ENCODE measurements at places on chromosomes 7 and 10.
A peak's percentile ranks its signal among the peaks of the same experiment; 100 is the strongest.

DNA sequence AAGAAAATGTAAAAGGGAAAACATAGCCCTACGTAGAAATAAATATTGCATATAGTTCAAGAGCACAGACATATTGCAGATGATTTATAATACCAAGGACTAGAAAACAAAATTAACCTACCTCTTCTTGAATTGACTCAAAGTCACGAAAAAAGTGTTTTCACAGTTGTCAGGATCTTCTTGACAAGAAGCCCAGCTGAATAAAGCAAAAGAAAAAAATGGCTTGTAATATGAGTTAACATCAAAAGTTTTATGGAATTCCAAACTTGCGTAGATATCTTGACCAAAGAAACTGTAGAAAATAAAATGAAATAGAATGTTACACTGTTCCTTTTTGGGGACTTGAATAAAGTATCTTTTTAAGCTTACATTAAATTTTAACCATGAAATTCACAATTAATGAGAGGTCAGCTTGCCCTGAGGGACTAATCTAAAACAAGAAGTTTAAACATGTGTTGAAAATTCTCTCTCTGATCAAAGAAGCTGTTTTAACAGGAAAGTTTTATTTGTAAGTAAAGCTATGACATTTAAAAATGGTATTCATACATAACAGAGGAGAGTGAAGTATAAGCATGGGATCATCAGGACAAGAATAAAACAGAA is 133.1 kb upstream of the SEMA3C start:
- DNase-seq: no peak

DNA sequence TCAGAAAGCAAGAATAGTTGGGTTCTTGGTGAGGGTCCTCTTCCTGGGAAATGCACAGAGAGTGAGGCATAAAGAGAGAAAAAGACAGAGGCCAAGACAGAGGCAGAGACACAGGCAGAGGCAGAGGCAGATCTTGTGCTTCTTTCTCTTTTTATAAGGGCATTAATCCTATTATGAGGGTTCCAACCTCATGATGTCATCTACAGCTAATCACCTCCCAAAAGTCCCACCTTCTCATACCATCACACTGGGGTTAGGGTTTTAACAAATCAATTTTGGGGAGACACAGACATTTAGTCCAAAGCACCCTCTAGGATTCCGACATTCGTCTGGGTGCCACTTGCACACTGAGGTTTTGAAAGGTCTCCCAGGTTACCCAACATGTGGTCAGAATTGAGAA is 17.8 kb downstream of the KCNK18 start:
- DNase-seq: no peak

GRCh38 chr10:12749760-12750478 is 251.6 kb downstream of the CCDC3 start:
- DNase-seq: no peak

DNA sequence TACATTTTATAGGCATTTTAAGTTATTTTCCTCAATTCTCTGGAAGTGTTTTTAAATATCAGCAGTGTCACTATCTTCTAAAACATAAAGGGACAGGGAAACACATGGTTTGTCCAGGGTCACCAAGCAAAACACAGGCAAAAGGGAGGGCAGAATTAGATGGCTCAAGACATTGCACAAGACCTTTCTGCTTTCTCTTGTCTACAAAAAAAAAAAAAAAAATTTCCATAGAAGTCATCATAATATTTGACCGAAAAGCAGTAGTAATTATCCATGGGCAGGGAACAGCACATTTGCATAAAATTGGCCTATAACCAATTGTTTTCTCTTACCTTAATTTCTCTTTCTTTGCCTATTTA is 703.1 kb upstream of the FZD8 start:
- DNase-seq: no peak

GRCh38 chr10:44571701-44572100 is 186.8 kb upstream of the CXCL12 start:
- DNase-seq: no peak

- peak; percentile 20 for DNase-seq
Measured at GRCh38 chr7:154928136-154929005, 74.6 kb downstream of the PAXIP1 start.

- peak; percentile 46 for DNase-seq
Measured at GRCh38 chr7:120272261-120272660, 714 bp upstream of the KCND2 start.

GRCh38 chr10:20897146-20897825 is at the start of gene NEBL:
NEBL (minus strand) TSS chr10:20897311; CDS start chr10:20897205, 106 bp downstream.
- no peak for DNase-seq

DNA sequence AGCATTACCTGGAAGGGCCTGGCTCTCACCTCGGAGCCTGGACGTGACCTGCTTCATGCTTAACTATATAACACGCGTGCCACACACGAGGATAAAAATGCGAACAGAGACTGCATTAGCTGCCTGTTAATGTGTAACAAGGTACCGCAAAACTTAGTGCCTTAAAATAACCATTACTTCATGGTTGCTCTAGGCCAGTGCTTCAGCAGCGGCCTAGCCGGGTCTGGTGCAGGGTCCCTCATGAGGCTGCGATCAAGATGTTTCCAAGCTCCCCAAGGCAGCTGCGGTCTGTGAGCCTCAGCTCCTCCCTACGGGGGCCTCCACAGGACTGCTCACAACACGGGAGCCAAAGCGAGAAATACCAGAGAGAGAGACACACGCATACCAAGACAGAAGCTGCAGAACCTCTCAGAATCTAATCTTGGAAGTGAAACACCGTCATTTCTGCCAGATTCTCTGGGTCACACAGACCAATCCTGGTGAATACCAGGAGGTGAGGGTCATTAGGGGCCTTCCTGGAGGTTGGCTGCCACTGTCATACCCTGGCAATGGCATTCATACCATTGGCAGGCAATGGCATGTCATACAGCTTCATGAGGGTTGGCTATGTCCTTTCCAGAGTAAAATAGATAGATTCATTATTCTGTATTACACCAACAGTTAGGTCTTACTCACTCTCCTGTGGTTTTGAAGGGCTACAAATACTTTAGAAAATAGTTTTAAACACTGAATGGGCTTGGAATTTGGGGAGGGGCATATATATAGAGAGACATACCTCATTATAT is 94.5 kb downstream of the HIPK2 start:
- no peak for DNase-seq

DNA sequence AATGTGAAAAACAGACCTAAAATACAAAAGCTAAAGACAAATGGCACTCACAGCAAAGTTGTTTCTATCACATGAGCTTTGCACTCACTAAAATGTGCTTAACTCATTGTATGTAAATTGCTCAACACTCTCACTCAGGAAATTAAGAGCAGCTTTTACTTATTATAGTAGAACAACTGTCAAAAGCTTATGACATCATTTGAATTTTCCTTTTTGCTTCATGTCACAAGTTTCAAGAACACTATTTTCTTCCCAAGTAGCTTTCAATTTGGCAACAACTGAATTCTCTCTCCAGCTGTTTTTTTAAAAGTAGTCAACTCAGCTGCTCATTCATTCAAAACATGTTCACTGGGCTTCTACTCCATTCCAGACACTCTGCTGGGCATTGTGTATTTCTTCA is 46.9 kb downstream of the ATE1 start:
- no peak for DNase-seq

DNA sequence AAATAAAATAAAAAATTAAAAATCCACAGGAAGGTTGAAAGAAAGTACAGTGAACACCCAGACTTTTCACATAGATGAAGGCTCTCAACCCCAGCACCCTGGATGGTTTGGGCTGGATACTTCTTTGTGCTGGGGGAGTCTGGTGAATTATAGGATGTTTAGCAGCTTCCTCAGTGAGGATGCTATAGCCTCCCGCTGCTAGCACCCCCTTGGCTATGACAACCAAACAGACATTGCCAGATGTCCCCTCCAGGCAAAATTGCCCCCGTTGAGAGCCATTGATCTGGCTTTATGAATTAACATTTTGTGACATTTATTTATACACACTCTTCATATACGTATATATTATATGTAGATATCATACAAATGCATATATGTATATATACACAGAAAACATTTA is 21.6 kb downstream of the SMKR1 start:
- DNase-seq: no peak

- no peak for DNase-seq
Measured at GRCh38 chr7:4766666-4767519, 8.5 kb upstream of the AP5Z1 start.

DNA sequence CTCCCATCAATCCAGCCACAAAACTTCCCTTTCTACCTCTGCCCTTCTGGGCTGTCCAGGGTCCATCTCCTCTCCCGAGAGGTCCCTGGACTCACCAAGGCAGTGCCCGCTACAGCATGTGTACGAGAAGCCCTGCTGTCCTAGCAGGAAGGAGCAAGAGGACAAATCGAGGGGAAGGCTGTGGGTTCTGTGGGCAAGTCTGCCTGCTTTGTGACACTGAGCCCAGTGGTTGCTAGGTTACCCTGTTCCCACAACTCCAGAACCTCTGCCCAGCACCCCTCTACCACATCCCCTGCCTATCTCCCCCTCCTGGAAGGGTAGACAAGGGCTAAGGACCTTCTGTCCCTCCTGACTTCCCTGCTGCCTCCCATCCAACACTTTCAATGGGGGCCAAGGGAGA is at the start of gene TBATA:
TSS of gene TBATA (minus strand) at position 188 of the 400 bp plus-strand sequence. CDS start 1,998 bp downstream, outside the sequence.
- DNase-seq: no peak

- no peak for DNase-seq
Measured at GRCh38 chr7:141323826-141324225, 227.4 kb upstream of the AGK start.

GRCh38 chr7:133354546-133355324 is 101.9 kb downstream of the EXOC4 start:
- DNase-seq: no peak

- DNase-seq: no peak
Measured at GRCh38 chr10:132407243-132407746, 10.3 kb downstream of the PWWP2B start.

GRCh38 chr7:94216944-94217461 is 177.7 kb upstream of the COL1A2 start:
- no peak for DNase-seq

GRCh38 chr10:131177431-131178327 is 133.8 kb downstream of the TCERG1L start:
- DNase-seq: no peak

- DNase-seq: no peak
Measured at GRCh38 chr7:39733881-39734632, 110.7 kb downstream of the RALA start.

- no peak for DNase-seq
Measured at GRCh38 chr10:124699471-124700292, 44.5 kb downstream of the FAM53B start.

DNA sequence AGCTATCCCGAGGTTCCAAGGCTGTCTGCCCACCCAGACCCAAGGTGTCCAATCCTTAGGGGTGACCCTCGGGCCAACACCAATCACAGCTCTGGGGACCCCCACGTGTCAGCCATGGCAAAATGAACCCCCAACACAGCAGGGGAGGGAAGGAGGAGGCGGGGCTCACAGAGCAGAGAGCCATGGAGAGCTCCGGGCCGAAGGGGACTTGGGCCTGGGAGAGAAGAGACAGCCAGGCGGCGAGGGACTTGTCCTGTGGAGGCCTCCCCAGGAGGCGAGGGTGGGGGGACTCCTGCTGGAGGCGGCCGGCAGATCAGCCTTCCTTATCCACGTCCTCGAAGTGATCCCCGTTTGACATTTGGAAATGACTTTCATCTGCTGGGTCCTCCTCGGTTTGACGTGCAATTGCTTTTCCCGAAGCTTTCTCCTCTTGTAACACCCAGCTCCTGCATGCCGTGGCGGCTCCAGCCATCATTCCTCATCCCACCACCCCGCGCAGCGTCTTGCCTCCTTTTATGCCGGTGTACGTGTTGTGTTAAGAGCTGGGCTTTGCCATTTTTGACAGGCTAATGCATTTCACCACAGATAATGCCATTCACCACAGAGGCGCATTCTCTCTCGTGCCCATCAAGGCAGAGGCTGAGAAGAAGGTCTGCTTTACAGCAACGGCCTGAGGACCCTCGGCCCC is 337.4 kb downstream of the DNAJB6 start:
- DNase-seq: no peak

DNA sequence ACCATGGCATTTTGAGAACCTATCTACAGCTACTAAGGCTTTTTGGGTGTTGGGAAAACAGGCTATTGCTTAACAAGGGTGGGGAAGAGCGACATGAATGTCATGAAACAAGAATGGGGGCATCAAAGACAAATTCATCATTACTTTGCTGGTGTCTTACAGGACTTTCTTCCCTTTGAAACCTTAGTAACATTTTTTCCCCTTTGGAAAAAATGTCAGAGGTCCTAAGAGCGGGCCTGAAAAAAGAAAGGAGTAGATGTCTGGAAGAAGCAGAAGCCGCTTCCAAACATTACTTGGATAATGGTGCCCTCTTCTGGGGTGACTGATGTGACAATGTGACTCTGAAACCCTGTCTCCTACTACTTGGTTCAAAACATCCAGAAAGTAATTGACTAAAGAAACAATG is 3.8 kb upstream of the DDX50 start:
- DNase-seq: peak; percentile 89

DNA sequence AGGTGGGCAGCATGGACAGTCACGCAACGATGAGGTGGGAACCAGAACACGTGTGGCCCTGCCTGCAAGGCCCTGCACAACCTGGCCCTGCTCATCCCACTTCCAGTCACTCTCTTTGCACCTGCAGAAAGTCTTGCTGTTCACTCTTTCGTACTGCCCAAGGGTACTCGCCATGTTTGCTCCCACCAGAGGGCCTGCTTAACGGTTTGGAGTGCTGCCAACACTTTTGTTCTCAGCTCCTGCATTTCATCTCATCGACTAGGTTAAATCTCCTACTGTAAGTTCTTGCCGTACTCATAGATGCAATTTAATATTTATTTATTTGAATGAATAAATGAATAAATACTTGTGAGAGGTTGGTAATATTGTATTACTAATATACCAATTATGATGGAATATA is 315.3 kb downstream of the SDK1 start:
- DNase-seq: no peak

DNA sequence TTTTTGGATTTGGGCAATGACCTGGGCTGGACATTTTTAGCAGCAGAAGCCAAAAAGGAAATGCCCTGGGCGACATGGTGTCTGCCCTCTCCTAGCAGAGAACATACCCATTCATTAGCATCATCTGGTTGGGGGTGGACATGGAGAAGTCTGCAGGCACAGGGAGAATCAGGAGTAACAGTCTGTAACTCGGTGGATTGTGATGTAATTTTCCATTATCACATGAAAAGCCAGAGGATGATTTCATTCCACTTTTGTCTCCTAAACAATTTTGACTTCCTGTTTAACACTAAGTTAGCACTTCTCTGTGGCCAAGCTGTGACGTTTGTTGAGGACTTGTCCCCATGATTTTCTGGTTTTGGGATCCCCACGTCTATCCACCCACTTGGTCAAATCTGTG is 153.8 kb upstream of the HABP2 start:
- no peak for DNase-seq

DNA sequence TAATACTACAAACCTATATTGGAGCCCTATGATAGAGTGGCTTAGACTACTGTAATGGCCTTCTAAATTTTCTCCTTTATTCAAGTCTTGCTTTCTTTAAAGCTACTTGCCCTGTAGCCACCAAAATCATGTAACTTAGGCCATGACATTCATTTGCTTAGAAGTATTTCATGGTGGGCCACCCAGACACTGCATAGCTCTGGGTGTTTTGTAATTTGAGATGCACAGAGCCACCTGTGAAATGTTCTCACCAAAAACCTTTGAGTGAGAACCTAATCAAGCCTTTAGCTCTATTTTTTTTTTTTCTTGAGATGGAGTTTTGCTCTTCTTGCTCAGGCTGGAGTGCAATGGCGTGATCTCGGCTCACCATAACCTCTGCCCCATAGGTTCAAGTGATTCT is 133.6 kb downstream of the RNF216 start:
- DNase-seq: no peak

GRCh38 chr10:35456153-35456720 is 119.9 kb downstream of the CCNY start:
- peak; percentile 34 for DNase-seq

All from hippocampal formation (tissue), 2 donors.